ENCODE measurements at places on chromosomes 7 and 10.

GRCh38 chr10:71899665-71900412, 48.8 kb upstream of the PSAP start:
- H3K4me1 ChIP-seq = no peaks in the 10 kb centered on the region
- no peak overlapping the region for H3K4me3 ChIP-seq
- H3K36me3 ChIP-seq = no peaks in the 10 kb centered on the region
- no peak overlapping the region for H3K27ac ChIP-seq
- H3K27me3 ChIP-seq = no peaks in the 10 kb centered on the region

DNA sequence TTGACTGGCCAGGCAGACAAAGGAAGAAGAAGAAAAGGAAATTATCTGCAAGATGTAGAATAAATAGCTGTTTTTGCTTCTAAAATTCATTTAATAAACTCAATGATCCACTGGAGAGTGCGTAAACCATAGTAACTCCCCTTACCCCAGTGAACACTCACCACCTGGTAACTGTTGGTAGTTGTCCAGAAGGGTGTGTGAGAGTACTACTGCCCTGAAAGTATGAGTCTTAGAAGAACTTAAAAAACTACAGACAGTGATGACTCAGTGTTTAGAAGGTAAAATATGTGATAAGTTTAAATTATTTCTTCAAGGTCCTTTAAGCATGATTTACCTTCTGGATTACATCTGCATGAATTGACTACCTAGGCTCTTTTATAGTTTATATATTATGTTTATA, 53.0 kb upstream of the SEMA3A start:
- H3K27ac ChIP-seq = no peak overlapping the region
- DNase-seq = no peak
- H3K27me3 ChIP-seq = no peaks in the 10 kb centered on the region

DNA sequence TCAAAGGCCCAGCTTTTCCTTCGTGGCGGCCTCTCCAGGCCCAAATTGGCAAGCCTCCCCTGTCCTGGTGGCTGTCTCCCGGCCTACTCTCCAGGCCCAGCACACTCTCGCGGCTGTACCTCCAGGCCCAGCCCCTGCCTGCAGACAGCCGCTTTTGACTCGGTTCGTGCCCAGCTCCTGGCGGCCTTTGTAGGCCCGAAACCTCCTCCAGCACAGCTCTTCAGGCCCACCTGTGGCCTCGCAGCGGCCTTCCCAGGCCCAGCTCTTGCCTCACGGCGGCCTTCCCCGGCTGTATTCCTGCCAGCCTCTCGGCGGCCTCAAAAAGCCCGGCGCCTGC, 18.2 kb upstream of the TMEM248 start:
- no peak for DNase-seq
- no peak overlapping the region for H3K27ac ChIP-seq
- H3K4me3 ChIP-seq = no peak overlapping the region
- H3K27me3 ChIP-seq = no peaks in the 10 kb centered on the region
- no peaks in the 10 kb centered on the region for H3K4me1 ChIP-seq
- H3K36me3 ChIP-seq = peaks cover 2% of the 10 kb centered on the region

- no peak for DNase-seq
- peaks cover 14% of the 10 kb centered on the region for H3K4me1 ChIP-seq
- no peak overlapping the region for H3K27ac ChIP-seq
- H3K4me3 ChIP-seq = peak overlapping the region; percentile 44
- H3K36me3 ChIP-seq = no peaks in the 10 kb centered on the region
These were observed 20.0 kb downstream of the KCNK18 start for GRCh38 chr10:117217196-117217761.

- no peaks in the 10 kb centered on the region for H3K27me3 ChIP-seq
- H3K27ac ChIP-seq = peak overlapping the region; percentile 86
- no peaks in the 10 kb centered on the region for H3K36me3 ChIP-seq
- peaks cover 15% of the 10 kb centered on the region for H3K4me1 ChIP-seq
- no peak for DNase-seq
These were observed 90.6 kb downstream of the ARID5B start for GRCh38 chr10:61992059-61992460.

GRCh38 chr10:112821663-112822062, 128.4 kb upstream of the TCF7L2 start:
- H3K4me3 ChIP-seq = no peak overlapping the region
- peaks cover 14% of the 10 kb centered on the region for H3K4me1 ChIP-seq
- no peak overlapping the region for H3K27ac ChIP-seq

DNA sequence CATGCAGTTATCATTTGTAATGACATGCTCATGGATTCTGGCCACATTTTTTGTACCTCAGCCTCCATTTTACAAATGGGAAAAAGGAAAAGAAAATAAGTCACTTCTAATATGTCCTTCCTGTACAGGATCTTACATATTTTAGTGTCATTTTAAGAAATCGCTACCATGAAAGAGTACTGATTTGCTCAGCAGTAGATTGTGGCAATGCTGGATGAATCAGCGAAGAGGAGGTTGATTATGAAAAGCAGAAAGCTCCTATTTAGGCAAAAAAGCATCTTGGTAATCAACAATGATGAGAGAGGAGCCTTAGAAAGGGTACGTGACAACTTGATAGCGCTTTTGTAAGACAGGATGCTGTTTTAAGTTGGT, 522.9 kb downstream of the PARD3 start:
- H3K36me3 ChIP-seq = no peaks in the 10 kb centered on the region
- no peaks in the 10 kb centered on the region for H3K4me1 ChIP-seq
- no peaks in the 10 kb centered on the region for H3K27me3 ChIP-seq
- H3K4me3 ChIP-seq = no peak overlapping the region
- no peak overlapping the region for H3K27ac ChIP-seq
- DNase-seq = no peak

DNA sequence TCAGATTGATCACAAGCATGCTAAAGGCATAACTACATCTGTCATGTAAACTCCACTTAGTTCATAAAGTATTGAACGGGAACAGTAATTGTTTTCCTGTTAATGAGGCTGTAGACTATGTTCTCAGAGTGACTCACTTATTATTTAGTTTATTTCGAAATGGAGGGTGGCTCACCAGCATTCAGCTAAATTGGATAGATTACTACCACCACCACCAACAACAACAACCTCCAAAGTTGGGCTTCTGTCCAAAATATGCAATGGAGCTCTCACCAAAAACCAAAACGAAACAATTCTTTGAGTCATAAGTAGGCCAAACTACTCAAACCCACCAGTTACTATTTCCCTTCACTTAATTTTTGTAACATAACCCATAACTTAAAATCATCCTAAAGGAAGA, 127.9 kb upstream of the NRBF2 start:
- no peak for DNase-seq
- H3K4me1 ChIP-seq = no peaks in the 10 kb centered on the region
- H3K27me3 ChIP-seq = peaks cover 2% of the 10 kb centered on the region
- H3K36me3 ChIP-seq = no peaks in the 10 kb centered on the region

GRCh38 chr7:106203473-106203872, 81.3 kb downstream of the NAMPT start:
- H3K27ac ChIP-seq = no peak overlapping the region
- DNase-seq = no peak
- no peaks in the 10 kb centered on the region for H3K36me3 ChIP-seq
- H3K4me3 ChIP-seq = no peak overlapping the region
- H3K4me1 ChIP-seq = no peaks in the 10 kb centered on the region

GRCh38 chr7:8418629-8419245, 14.7 kb upstream of the NXPH1 start:
- H3K27me3 ChIP-seq = peaks cover 2% of the 10 kb centered on the region
- H3K4me1 ChIP-seq = no peaks in the 10 kb centered on the region
- peak; percentile 78 for DNase-seq
- H3K36me3 ChIP-seq = no peaks in the 10 kb centered on the region

DNA sequence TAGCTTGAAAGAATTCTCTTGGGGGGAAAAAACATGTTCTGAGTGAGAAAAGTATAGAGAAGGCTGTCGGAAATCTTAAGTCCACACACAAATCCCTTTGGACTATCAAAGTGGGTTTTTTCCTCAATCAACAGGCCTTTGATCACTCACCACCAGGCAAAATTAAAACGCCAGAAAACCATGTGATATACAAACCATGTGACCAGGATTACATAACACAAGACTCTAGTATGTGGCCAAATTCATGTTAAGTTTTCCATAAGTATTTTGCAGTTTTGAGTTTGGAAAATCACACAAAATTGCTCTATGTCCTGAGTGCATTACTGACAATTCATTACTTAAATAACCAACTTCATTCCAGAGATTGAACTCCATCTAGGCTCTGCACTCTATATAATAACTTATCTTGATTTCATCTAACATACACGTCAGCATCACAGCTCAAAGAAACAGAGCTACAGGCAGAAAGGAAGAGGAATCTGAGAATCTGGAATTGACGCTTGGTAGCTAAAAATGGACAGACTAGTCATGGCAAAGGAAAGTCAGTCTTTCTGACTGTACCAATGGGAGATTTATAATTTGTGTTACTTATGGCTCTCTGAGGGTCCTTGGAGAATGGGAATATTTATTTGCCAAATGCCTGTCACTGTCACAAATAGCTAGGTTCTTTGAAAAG, 383.5 kb downstream of the SFMBT2 start:
- H3K27ac ChIP-seq = peak overlapping the region; percentile 93
- no peak for DNase-seq
- no peaks in the 10 kb centered on the region for H3K27me3 ChIP-seq
- no peaks in the 10 kb centered on the region for H3K36me3 ChIP-seq
- H3K4me1 ChIP-seq = peaks cover 47% of the 10 kb centered on the region
- H3K4me3 ChIP-seq = no peak overlapping the region

DNA sequence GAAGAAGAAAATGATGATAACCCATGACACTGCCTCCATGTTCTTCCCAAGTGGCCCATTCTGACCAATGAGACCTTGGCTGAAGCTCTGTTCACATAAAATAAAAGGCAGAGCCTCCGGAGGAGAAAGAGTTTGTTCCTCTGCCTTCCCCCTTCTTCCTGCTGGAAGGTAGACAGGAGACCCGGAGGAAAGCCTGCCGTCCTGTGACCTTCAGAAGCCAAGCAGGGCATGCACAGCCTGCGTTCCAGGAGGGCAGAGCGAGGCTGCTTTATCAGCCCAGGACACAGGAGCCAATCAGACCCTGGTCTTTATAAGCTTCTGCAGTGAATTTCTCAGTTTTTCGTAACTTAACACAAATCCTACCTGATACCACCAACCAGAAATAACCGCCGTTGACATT, 8.6 kb upstream of the GRID1 start:
- H3K4me1 ChIP-seq = peaks cover 5% of the 10 kb centered on the region
- no peak for DNase-seq
- H3K36me3 ChIP-seq = no peaks in the 10 kb centered on the region
- no peak overlapping the region for H3K4me3 ChIP-seq
- peaks cover 20% of the 10 kb centered on the region for H3K27me3 ChIP-seq
